ENCODE measurements at places on chromosomes 1 and 21.
A peak's percentile ranks its signal among the peaks of the same experiment; 100 is the strongest.

DNA sequence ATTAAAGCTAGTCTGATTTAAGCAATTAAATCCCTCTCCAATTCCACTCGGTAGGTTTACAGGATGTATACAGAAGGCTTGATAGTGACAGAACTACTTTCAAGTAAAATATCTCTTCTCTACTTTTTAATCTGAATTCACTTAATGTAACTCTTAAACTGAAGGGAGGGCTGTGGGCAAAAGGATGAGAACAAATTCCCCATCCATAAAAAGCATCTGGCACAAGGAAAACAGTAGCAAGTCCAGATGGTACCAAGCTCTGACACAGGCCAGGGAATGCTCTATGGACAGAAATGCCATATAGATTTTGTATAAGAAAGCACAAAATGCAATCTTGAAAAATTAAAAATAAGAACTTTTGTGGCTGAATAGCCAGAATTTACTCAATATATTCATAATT, 53.1 kb upstream of the USH2A start:
- no peak for DNase-seq

GRCh38 chr1:160402001-160402795, 1.8 kb downstream of the VANGL2 start:
- DNase-seq = no peak

DNA sequence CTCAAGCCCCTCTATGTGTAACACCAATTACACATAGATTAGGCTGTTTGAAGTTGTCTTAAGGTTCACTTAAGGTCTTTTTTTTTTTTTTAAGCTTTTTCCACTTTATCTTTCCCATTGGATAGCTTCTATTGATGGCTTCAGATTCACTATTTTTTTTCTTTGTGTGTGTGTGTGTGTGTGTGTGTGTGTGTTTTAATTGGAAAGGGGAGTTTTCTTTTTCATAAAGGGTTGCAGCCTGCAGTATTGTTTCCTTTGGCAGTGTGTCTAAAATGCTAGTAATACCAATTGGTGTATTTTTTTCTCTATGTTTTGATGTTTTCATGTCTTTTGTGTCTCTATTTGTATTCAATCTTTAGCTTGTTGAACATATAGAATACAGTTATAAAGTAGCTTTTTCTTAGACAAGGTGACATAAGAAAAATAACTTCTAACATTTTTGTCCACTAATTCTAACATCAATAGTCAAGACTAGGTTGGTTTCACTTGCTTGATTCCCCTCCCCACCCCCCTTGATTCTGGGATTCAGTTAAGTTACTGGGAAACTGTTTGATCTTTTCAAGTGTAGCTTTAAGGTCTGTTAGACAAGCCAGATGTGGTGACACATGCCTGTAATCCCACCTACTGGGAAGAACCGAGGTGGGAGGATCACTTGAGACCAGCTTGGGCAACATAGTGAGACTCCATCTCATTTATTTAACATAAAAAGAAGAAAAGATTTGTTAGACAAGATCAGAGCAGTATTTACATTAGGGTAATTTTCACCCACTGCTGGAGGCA, 21.4 kb downstream of the PRRC2C start:
- DNase-seq = no peak

GRCh38 chr1:78377356-78377928, 113.3 kb upstream of the PTGFR start:
- DNase-seq = no peak

DNA sequence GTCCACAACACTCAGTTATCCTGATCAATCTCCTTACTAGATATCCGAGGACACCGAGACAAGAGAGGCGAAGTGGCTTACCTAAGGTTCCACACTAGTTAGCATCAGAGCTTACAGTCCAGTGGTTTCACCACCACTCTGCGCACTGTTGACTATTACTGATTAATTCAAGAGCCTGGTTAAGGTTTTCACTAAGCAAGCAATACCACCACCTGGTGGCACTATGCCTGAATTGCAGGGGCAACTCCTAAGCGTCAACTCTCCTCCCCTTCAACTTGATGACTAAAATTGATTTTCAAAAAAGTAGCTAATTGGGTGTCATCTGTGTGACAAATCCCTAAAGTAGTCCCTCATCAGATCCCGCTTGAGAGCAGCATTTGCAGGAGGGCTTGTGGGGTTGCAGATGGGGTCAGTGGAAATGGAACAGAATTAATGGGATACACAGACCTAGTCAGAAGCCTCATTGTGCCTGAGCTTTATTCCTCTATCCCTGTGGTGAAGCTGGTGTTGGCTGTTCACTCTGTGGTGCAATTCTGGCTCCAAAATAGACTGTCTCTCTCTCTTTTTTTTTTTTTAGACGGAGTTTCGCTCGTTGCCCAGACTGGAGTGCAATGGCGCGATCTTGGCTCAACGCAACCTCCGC, 9.1 kb downstream of the TTC22 start:
- no peak for DNase-seq

DNA sequence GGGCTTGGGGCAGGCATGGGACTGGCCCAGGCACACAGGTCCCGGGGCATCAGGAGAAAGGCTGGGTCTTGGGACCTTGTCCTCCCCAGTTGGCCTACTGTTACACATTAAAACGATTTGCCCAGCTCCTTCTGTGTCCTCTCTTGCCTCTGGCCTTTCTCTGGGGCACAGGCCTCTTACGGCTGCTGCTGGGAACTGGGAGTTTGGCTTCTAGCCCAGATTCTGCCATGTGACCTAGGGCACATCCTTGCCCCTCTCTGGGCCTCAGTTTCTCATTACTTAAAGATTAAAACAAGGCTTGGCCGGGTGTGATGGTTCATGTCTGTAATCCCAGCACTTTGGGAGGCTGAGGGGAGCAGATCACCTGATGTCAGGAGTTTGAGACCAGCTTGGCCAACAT, 14.0 kb downstream of the KDF1 start:
- DNase-seq = no peak

- DNase-seq = peak; percentile 4
These were observed at the start of gene POU3F1 for GRCh38 chr1:38046333-38046883. POU3F1 (minus strand) TSS chr1:38046793; CDS start chr1:38046743, 50 bp downstream.

DNA sequence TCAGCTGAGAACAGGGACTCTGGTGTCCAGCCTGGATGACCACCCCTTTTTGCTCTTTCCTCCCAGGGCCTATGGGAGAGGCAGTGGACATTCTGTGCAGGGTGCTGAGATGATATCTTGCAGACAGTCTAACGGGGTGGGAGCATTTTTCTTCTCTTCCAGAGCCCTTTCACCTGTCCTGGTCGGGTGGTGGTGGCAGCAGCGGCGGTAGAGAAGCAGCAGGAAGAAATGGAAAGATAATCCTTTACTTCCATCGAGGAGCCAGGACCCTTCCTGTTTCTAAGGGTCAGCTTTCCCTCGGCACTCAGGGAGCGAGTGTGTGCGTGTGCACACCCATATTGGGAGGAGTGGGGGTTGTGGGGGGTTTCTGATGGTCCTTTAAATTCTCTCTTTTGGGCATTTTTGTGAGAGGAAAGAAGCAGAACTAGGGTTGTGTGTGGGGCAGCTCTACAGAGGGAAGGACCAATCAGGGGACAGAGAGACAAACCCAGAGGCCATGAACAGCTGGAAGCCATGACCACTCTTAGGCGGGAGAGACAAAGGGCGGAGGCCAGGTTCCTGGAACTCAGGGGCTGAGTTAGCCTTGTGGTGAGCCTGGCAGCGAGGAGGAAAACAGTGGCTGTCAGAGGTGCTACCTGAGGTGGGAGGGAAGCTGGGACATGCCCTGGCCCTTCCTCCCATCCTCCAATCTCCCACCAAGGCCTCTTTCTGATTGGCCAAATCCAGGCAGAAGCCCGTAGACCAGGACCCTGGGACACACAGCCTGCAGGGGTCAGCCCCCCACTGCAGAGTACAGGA, 31.2 kb upstream of the CSF3R start:
- no peak for DNase-seq

DNA sequence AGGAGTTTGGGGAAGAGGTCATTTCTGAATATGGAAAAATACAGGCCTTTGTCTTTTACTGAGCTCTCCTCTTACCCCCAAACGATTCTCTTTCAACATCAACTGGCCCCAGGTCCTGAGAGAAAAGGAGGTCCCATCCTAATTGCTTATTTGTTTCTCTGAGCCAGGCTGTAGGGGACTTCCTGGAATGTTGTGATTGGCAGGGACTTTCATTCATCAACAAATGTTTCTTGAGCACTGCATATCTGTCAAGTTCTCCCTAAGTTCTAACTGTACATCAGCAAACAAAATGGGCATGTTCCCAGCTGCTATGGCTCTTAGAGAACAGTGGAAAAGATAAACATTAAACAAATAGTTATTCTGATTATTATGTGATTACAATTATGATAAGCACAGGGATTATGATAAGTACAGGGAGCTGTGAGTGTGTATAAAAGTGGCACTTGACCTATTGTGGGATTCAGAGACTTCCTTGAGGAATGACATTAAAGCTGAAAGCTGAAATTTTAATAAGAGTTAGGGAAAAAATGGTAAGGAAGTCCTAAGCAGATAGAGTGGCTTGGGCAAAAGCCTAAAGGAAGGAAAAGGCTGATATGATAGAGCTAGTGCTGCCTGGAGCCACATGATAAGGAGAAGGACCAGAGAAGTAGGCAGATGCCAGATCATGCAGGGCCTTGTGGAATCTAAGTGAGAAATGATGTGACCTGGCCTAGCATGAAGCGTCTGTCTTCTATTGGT, 11.6 kb downstream of the GPX7 start:
- DNase-seq = no peak
